ENCODE measurements at places on chromosomes 11 and 22.

DNA sequence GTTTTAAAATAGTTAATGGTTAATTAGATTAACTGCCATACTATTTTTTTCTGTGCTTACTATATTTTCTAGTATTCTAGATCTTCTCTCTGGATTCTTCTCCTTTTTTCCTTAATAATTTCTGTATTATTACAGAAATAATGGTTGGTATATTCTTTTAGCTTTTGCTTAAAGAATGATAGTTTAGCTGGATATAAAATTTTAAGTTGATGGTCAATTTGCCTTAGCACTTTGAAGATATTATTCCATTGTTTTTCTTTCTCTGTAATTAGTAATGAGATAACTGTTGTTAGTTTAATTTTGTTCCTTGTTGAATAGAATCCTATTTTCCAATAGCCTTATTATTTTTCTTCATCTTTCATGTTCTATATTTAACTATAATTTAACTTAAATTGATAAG, 99.9 kb upstream of the NCAM1 start:
- DNase-seq: no peak

DNA sequence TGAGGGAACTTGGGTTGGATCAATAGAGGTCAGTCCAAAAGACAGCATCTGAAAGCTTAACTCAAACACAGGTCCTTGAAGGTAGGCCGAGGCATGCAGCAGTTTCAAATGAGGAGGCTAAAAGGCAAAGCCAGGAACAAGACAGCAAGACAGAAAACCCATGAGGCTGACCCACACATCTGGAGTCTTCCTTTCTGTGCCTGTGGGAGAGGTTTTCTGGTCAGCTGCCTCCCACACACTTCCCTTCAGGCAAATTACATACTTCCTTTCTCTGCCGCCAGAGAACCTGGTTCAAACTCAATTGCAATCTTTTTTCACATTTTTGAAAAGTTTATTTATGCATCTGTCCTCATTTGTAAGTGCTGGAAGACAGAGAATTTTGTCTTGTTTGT, 29.8 kb upstream of the CRTAM start:
- peak; percentile 15 for DNase-seq

GRCh38 chr22:24819911-24820461, 14.0 kb downstream of the SGSM1 start:
- no peak for DNase-seq

GRCh38 chr11:8812438-8812837, 98.6 kb upstream of the AKIP1 start:
- DNase-seq: peak; percentile 39

- DNase-seq: no peak
Observed at GRCh38 chr11:38839071-38839470, 2241.0 kb upstream of the RAG2 start.

GRCh38 chr11:39036021-39036420, 2423.4 kb downstream of the LRRC4C start:
- DNase-seq: no peak

GRCh38 chr22:22855617-22856308, 31.9 kb upstream of the IGLL5 start:
- DNase-seq: no peak

- DNase-seq: no peak
Observed at GRCh38 chr11:36469063-36469462, 41.0 kb downstream of the TRAF6 start.

GRCh38 chr11:68328374-68329091, 16.1 kb downstream of the LRP5 start:
- no peak for DNase-seq

DNA sequence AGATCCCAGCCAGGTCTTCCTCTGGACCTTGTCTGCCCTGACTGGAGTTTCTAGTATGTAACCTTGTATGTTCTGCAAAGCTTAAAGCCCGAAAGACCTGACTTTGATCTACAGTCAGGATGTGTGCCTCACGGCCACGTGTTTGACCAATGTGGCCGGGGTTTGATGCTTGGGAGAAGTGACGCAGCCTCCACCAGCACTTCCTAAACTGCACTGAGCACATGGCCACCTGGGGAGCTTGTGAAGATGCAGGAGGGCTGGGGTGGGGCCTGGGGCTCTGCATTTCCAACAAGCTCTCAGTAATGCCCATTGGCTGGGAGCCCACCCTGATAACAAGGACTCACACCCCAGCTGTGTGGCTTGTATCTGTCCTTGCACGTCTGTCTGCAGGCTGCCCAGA, 53.2 kb downstream of the NAT10 start:
- DNase-seq: no peak

GRCh38 chr11:97502201-97502600, 1112.4 kb downstream of the JRKL start:
- no peak for DNase-seq

- DNase-seq: no peak
Observed at GRCh38 chr11:108204929-108205499, 17.4 kb downstream of the NPAT start.

- DNase-seq: no peak
Observed at GRCh38 chr11:59187035-59187434, 15.1 kb downstream of the DTX4 start.

DNA sequence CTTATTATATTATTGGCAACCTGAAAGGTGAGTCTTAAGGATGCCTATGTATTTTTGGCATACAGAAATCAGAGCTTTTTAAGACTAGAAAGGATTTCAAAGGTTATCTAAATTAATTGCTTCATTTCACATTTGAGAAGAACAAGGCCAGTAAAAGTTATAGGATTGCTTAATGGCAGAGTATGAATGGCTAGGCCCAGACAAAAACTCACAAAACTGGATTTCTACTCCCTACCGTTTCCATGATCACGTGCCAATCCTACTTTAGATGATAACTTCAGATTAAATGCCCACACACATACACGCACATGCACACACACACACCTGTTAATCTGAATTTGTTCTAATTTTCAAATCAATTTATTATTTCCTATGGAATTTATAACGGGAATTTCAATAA, 1.8 kb upstream of the PDE3B start:
- DNase-seq: no peak

DNA sequence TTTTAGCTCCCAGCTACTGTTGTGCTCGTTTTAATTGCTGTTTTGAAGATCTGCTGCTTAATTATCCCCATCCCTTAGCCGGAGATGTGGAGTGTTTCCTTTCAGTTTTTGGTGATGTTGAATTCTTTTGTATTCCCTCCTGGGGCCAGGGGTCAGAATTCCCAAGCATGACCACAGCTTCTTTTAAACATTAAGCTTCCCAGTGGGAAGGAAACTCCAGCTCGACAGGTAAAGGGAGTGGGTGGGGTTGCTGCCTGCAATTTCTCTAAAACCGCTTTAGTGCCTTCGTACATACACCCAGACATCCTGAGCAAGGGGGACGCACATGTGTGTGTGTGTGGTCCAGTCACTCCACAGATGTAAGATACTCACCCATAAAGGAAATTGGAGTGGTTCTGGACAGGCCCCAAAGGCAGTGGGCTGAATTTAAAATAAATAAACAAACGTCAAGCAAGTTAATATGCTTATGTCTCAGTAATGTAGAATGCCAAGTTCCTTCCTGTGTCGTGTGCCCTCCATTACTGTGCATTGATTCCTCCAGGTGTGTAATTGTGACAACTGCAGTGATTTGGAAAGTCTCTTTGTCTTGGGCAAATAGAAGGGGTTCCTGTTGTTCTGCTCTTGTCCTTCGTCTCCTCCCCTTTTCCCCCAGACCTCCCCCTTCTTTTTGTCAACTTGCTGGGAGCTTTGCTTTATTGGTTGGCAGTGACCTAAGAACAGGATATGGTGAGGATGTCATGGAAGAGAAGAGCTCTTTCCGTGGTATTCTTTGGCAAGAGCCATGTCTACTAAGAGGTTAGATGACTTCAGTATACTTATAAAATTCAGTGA, 19.2 kb upstream of the ADSL start:
- DNase-seq: no peak

DNA sequence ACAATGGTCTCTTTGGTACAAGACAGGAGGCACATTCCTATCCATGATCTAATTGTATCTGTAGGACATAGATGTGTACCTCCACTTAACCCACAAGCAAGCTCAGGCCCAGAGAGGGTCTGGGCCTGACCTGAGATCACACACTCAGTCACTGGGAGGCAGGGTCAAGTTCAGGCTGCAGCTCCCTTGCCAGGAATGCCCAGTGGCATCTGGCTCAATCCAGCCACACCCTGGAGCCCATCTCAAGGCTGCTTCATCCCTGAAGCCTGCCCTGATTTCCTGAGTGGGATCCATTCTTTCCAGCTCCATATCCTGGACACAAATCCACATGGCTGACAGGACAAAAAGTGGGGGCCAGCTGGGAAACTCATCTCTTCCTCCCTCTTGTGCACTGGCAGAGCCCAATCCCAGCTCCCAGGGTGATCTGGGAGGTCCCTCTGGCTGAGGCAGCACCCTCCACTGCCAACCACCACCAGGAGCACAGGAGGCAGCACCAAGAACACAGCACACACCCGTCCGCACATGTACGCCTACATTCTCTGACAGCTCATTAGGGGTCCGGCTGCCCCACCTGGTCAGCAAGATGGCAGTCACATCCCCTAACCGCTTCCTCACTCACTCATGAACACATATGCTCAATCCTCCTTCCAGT, 39.2 kb upstream of the KLHL35 start:
- DNase-seq: no peak
